ENCODE measurements at places on chromosomes 3 and 15. TPM values are rescaled to one million over a fixed set of nuclear protein-coding genes. Genes with fewer than 3 reads are reported as not detected.

EHHADH gene
- 12.1 TPM for total RNA-seq

PTPN23 gene
- 13.0 TPM for total RNA-seq

TM6SF1 gene
- total RNA-seq: not detected

DPP8 gene
- 17.4 TPM for total RNA-seq

ZNF770 gene
- total RNA-seq: 30.2 TPM

GPR176 gene
- total RNA-seq: 5.3 TPM

LRTM1 gene
- total RNA-seq: not detected

UACA gene
- total RNA-seq: 24.4 TPM

CPB1 gene
- not detected for total RNA-seq

FBLN2 gene
- total RNA-seq: 0.51 TPM

FBXO40 gene
- 0.08 TPM for total RNA-seq
